CD4-positive, alpha-beta T cell treated with Interleukin-15 for 1 hour (primary cell): ENCODE measurements at places on chromosomes 5 and 9.

DNA sequence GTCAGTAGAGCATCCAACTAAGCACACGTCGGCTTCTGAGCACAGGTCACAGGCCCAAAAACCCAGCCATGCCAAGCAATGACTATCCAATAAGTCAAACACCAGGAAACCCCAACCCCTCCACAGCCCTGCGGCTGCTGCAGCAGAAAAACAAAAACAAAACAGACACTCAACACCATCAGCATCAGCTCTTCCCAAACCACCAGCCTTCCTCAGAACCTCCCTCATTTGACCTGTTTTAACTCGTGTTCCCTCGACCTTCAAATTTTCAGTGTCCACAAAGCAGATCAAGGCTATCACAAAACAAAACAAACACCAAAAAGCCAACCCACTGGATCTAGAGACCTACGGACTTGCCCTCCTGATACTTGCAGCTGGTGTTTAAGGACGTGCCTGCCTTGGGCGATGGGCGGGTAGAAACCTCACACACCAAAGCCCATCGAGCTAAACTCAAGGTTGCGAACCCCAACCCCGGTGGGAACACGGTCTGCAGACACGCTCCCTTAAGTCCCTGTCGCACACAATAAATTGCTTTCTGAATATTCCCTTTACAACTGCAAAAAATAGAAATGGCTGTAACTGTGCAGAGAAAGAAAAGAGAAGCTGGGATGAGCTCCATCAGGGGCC lies 247.1 kb upstream of the ANKRD55 start:
- DNase-seq = peak; percentile 25

GRCh38 chr9:105219291-105219805 lies 25.1 kb upstream of the SLC44A1 start:
- DNase-seq = no peak

DNA sequence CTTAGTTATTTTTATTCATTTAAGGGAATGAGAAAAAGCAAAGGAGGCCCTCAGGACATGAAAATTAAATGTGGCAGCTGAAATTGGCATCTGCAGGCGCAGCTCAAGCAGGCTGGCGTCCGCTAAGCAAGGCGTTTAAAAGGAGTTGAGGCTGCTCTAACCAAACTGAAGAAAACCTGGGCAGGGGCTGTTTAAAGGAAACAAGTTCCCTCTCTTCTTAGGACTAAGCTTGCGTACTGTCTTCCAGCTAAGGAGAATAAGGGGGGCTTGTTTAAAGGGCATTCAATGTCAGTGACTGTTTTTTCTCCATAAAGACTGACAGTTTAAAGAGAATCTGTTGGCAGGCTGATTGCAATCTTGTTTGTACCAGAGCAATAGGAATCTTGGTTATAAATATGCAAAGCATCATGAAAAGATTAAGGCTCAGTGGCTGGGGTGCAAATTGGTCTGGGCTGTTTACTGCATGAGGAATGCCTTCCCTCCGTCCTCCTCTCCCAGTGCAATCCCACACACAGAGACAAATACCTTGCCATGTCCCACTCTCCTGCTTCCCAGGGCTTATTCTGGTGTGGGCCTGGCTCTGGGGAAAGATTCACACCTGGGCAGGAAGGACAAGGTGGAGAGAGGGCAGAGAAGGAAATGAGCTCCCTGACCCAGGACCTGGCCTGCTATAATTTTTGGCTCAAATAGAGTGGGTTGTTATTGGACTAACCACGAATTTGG lies 85.9 kb upstream of the LIFR start:
- DNase-seq = no peak

DNA sequence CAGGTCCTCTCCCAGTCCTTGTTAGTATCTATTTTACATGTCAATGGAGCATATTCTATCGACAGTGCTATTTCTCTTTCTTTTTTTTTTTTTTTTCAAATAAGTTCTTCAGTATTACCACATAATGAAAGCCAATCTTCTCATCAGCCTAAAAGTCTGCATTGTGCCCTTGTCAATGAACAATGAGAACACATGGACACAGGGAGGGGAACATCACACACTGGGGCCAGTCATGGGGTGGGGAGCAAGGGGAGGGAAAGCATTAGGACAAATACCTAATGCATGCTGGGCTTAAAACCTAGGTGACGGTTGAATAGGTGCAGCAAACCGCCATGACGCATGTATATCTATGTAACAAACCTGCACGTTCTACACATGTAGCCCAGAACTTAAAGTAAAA lies 47.7 kb upstream of the TEX48 start:
- DNase-seq = no peak

- no peak for DNase-seq
Measured at GRCh38 chr5:20466512-20466911, 478.5 kb upstream of the CDH18 start.

- DNase-seq = no peak
Measured at GRCh38 chr5:156753846-156754245, 96.2 kb upstream of the PPP1R2B start.

DNA sequence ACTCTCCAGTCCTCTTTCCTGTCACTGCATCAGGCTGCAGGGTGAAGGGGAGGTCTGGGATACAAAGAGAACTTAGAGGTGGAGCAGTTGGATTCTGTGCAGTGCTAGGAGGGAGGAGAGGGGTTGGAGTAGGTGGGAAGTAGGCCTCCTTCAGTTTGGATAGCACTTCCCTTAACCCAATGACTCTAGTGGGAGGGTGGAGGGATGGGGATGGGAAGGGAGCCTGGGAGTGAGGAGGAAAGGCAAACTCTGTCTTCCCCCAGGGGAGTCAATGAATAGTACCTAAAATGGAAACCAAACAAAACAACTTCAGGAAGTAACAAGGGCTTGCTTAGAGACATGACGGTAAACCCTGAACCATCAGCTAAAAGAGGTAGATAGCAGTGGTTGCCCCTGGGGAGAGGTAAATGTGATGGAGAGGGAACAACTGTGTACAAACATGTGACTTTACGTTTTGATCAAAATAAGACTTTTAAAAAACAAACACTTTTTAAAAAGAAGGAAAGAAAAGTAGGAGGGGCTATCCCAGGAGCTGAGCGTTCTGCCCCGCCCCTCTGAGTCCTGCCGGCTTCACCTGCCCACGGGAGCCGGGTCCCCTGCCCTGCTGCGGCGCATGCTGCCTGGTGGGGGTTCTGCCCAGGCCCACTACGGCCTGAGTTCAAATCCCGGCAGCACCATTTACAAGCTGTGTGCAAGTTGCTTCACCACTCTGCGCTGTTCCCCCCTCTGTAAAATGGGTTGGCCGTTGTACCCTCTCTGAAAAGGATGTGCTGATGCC lies 30.9 kb downstream of the GSN start:
- no peak for DNase-seq

DNA sequence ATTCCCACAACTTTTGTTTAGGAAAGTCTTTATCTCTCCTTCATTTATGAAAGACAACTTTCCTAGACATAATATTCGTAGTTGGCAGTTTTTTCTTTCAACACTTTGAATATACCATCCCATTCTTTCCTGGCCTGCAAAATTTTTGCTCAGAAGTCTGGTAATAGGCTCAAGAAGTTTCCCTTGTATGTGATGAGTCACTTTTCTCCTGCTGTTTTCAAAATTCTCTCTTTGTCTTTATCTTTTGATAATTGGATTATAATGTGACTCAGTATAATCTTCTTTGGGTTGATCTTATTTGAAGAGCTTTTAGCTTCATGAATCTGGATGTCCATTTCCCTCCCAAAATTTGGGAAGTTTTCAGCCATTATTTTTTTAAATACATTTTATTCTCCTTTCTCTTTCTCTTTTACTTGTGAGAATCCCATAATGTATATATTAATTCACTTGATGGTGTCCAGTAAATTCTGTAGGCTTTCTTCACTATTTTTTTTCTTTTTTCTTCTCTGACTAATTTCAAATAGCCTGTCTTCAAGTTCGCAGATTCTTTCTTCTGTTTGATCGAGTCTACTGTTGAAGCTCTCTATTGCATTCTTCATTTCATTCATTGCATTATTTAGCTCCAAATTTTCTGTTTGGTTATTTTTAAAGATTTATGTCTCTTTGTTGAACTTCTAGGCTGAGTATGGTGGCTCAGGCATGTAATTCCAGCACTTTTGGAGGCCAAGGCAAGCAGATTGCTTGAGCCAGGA lies 37.3 kb upstream of the CKS2 start:
- no peak for DNase-seq

DNA sequence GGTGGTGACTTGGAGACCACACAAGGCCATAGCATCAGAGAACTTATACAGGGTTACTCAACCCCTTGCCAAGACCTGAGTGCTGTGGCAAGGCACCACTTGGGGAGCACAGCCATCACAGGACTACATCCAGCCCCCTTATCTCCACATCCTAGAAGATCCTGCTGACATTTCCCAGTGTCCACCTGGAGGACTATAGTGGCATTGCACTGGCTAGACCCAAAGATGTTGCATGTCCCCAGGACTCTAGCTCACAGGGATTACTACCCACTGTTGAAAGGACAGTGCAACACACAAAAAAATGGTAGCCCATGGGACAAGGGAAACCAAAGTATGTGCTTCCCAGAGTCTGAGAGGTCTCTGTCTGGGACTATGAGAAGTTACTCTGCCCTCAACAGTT lies 411.1 kb upstream of the NUDT12 start:
- DNase-seq = no peak

DNA sequence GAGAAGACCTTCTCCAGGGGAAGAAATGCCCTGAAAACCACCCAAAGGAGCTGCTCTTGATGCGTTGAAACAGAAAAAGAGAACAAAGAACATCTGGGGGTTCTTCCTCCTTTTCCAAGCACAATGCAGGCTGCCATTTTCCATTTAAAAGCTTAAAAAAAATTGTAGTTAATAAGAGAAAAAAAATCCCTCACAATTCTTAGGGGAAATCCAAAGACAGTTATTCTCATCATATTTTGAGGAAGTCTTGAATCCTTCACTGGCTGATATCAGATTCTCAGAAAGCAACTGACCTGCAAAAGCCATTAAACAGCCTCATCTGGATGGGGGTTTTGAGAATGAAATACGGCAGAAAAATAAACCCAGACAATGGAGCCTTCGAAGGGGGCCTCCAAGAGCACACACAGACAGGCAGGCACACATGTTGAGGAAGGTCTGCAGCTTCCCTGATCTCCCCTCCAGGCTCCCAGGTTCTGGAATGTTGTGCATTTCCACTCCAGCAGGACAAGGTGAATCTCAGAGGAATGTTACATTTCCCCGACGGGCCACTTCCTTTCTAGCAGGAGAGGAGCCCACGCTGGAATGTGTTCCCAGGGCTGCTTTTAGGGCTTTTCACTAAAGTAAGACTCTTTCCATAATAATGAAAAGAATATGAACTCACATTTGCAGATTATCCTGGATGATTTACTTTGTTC lies 159.4 kb upstream of the S1PR3 start:
- DNase-seq = no peak

- DNase-seq = no peak
Measured at GRCh38 chr9:101409079-101409477, 10.4 kb downstream of the ZNF189 start.

DNA sequence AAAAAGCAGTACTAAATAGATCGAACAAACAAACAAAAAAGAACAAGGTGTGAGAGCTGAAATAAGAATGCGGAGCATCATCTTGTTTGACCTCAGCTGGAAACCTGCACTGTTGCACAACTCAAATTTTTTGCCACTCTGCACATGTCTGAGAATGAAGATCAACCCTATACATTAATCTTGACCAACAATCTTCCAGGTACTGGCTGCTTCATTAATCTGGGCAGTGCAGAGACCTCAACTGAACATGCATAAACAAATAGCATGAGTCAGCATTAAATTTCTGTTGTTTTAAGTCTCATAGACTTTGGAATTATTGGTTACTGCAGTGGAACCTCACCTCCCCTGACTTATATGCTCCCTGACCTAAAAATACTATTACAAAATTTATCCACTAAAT lies 114.6 kb upstream of the FTMT start:
- DNase-seq = no peak

DNA sequence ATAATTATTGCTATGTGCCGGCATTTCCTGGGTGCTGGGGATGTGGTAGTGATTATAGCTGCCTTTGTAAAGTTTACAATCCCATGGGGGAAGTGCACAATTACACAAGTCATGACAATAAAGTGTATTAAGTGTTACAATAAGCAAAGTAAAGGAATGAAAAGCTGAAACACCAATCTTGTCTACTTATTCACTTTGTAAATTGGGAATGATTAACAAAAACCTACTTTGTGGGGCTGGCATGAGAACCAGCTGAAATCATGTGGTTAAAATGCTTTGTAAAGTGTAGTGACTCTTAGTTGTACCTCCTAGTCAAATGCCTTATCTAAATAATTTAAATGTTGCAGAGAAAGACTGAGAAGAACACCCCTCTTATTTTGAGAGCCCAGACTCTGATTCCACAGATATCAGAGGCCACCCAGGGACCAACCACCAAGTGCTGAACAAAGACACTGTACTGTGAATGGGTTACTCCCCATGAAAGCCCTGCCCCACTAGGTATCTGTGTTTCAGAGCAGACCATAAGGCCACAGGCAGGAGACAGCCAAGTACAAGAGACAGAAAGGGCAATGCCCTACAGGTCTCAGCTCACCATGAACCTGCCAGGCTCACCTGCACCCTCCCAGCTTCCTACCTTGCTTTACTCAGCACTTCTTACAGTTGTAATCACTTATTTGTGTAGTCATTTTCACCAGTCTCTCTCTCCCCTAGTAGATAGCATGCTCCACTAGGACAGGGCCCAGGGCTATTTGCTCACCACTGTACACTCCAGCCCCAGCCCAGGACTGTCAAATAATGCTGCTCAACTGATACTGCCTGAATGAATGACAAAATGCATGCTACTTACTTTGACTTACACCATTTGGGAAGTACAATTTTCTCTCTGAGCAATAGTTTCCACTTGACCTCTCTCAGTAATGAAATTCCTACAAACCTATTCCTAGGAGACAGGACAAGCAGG lies 101.6 kb upstream of the APC start:
- DNase-seq = no peak

- no peak for DNase-seq
Measured at GRCh38 chr9:5430912-5431311, 6.8 kb downstream of the PLGRKT start.

DNA sequence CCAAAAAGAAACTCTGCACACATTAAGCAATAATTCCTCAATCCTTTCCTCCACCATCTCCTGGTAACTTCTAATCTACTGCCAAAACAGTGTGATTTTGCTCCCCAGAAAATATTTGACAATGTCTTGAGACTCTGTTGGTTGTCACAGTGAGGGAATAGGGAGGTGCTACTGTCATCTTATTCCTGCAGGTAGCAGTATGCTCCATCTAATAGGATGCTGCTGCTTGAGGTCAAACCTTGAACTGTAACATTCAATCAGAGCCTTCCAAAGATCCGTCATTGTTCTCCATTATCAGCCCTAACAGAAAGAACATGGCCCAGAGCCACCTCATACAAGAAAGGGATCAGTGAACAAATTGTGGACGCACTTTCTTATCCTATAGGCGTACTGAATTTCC lies 514.7 kb upstream of the GRIN3A start:
- no peak for DNase-seq

DNA sequence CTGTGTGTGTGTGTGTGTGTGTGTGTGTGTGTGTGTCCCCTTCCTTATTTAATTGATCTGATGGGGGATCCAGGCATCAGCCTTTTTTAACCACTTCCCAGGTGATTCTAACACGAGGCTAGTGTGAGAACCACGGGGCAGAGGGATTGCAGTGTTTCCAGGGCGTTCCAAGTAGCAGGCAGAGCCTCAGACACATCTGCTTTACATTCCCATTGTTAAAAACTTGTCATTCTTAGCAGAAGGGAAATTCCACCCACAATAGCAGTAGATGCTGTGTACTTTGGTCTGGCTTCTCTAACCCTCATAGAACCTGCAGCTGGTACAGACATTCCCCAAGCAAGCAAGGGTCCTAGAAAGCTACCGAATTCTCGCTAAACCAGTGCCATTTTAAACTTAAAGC lies 81.9 kb upstream of the SLC30A5 start:
- DNase-seq = no peak
